Thoracic aorta (tissue), 2 donors: ENCODE measurements at places on chromosomes 16 and 17. TPM values are rescaled to one million over a fixed set of nuclear protein-coding genes. Genes with fewer than 3 reads are reported as not detected.
A peak's percentile ranks its signal among the peaks of the same experiment; 100 is the strongest.

DHRS7C gene
- total RNA-seq, result not detected

C17orf50 gene
- not detected for total RNA-seq

KRTAP2-2 gene
- total RNA-seq, result not detected

GRCh38 chr16:50844840-50845239 lies 103.0 kb downstream of the CYLD start:
- no peak for DNase-seq

DNA sequence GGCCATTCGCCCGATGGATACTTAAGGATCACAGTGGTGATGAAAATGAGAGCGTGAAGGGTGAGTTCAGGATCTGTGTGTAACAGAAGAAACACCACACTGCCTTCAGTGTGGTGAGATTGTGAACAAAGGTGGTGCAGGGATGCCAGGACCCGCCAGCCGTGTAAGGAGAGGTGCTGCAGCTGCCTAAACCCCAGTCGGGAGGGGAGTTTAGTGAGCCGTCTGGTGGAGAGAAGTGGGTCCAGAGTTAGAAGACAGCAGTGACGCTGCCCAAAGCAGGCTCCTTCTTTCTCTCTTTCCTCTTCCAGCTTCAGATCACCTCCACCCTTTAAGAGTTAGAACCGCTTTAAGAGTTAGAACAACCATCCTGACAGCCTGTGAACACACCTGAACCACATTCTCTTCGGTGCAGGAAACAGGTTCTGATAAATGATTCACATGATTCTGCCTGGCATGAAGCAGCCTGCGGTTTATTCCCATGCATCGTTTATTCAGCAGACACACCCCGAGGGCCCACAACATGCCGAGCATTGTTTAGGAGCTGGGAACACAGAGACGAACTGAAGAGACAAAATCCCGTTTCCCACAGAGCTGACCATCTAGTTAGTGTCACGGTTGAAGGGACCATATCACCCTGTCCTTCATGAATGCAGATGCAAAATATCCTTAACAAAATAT lies 84.0 kb upstream of the DNAH17 start:
- DNase-seq, result no peak

DNA sequence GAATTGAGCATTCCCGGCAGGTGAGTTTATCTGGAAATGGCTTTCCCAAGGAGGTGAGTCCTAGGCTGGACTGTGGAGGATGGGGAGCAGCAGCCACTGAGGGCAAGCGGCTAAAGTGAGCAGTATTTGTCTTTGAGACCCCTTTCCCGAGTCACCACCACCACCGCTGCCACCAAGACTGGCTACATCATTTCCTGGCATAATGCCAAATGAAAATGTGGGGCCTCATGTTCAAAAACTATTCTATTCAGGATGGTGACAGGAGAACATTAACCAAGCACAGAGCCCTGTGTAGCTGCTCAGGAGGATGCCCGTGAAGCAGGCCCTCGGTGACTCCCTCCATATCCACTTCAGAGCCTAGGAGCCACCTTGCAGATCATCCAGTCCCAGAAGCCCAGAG lies 46.0 kb downstream of the NOG start:
- no peak for DNase-seq

- no peak for DNase-seq
Observed at GRCh38 chr16:20363191-20363590, 10.7 kb upstream of the UMOD start.

DNA sequence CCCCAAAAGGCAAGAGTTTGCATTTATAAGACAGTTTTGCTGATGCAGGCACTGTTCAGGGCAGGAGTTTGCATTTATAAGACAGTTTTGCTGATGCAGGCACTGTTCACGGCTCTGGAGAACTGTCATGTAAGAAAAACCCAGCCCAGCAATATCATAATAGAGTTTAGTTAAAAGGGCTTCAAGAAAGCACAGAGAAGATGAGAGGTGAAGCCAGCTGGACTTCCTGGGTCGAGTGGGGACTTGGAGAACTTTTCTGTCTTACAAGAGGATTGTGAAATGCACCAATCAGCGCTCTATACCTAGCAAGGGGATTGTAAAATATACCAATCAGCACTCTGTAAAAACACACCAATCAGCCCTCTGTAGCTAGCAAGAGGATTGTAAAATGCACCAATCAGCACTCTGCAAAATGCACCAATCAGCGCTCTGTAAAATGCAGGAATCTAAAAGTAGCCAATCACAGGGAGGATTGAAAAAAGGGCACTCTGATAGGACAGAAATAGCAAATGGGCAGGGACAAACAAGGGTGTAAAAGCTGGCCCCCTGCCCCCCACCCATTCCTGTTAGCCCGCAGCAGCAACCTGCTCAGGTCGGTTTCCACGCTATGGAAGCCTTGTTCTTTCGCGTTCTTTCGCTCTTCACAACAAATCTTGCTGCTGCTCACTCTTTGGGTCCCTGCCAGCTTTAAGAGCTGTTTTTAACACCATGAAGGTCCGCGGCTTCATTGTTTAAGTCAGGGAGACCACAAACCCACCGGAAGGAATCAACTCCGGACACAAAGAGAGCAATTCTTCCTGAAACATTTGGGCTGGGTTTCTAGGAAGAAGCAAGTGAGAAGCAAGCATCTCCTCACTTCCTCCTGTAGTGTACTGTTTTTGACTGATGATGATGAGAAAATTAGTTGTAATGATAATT lies 1.8 kb upstream of the CBX1 start:
- no peak for DNase-seq

GRCh38 chr16:84986102-84986501 lies 25.2 kb downstream of the ZDHHC7 start:
- DNase-seq, result no peak

GRCh38 chr17:17892009-17892408 lies 55.2 kb upstream of the SREBF1 start:
- DNase-seq, result no peak

- peak; percentile 40 for DNase-seq
Observed at GRCh38 chr16:28935924-28936783, 4.4 kb downstream of the CD19 start.
